ENCODE measurements at places on chromosomes 1 and 21. TPM values are rescaled to one million over a fixed set of nuclear protein-coding genes. Genes with fewer than 3 reads are reported as not detected.
A peak's percentile ranks its signal among the peaks of the same experiment; 100 is the strongest.

DNA sequence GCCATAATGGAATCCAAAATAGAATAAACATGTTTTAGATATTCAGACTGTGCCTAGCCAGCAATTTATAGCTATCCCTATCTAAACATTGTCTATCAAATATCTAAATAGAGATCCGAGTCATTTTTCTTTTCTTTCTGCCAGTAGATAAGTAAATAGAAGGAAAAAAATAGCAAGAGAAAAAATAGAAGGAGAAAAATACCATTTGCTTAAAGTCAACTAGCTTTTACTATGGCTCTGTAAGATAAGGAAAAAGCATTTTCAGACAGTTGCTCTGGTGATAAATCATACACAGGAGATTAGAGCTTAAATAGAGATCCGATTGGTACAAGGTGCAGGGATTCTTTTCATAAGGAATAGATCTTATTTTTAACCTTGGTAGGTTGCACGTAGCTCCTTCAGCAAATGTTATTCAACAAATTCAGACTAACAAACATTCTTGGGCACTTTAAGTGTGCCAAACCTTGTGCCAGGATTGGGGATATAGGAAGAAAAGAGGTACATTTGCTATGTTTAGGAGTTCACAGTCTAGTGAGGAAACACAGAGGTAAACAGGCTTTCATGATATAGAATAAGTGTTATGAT lies 70.1 kb upstream of the CCDC190 start:
- DNase-seq, result no peak

- DNase-seq, result peak; percentile 81
These were observed 65.1 kb upstream of the TMEM51 start for GRCh38 chr1:15088281-15088971.

DNA sequence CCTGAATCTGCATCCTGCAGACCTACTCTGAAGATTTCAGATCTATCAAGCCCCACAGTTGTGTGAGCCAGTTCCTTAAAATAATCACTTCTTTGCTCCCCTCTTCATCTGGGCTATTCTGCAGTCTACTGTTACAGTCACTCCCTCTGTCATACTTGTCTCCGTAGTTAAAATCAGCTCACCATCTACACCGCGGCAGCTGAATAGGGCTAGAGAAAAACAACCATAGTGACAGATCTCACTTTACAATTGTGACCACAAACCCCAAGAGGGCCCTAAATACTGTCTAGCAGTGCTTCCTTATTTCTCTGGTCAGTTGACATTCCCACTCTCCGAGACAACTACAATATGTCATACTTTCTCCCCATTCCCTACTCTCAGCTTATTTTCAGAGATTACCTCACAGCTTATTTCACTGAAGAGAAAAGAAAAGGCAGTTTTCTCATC lies 12.9 kb downstream of the DESI2 start:
- DNase-seq, result peak; percentile 34

- DNase-seq, result no peak
These were observed 19.2 kb downstream of the RIMS3 start for GRCh38 chr1:40646315-40646714.

DNA sequence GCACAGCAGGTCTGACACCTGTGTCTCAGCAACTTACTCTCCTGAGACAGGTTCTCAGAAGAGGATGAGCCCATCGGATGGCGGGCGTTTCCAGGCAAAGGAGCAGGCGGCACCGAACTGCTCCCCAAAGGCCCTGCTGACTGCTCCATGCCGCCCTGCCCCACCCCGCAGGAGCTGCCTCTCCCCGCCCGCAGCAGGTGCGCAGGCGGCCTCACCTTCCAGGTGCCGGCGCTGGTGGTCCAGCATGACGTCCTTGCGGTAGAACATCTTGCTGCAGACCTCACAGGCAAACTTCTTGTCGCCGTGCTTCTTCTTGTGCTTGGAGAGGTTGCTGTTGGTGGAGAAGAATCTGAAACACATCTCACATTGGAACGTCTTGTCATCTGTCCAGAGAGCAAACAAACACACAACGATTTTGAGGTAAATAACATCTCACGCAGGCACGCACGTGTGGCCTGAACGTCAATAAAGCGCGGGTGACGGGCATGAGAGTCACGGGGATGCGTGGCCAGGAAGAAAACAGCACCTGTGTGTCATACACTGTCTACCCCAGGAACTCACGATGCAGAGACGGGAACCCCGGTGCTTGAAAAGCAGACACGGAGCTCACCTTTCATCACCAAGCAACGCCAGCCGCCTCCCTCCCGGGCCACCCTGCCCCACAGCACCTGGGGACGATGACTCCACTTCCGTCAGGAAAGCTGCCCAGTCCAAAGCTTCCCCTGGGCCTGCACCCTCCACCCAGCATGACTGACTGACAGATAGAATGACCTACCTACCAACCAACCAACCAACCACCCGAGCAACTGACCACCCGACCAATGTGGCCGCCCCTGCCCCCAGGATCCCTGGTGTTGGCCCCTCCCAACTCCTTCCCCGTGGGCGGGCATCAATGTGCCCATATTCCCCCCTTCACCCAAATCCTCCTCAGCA lies 50.9 kb downstream of the PRDM15 start:
- no peak for DNase-seq

DNA sequence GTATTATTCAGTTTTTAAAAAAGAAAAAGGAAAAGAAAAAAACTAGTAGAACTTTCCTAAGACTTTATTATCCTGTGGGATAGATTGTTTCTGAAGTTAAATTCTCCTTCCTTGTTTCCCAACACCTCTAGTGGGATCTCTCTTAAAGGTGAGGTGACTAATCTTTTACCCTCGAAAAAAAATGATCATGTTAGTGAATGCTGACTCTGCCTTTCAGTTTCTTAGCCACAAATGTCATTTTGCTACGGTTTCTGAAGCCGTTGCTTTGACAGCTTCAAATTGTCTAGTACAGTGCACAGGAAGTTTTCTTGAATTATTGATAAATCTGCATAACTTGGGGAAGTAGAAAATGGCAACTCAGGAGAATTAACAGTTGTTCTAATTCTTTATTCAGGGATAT lies 13.0 kb upstream of the NEK7 start:
- DNase-seq, result no peak

DCST2 gene
- 6.6 TPM for polyA plus RNA-seq

PRDM16 gene
- 2.4 TPM for polyA plus RNA-seq

SPRR1A gene
- polyA plus RNA-seq, result not detected

BEST4 gene
- polyA plus RNA-seq, result 0.35 TPM

All from stomach (tissue), 19 donors.